ENCODE measurements at places on chromosomes 16 and 17.
A peak's percentile ranks its signal among the peaks of the same experiment; 100 is the strongest.

GRCh38 chr16:67746846-67747245 lies 27.7 kb upstream of the GFOD2 start:
- DNase-seq, result no peak

DNA sequence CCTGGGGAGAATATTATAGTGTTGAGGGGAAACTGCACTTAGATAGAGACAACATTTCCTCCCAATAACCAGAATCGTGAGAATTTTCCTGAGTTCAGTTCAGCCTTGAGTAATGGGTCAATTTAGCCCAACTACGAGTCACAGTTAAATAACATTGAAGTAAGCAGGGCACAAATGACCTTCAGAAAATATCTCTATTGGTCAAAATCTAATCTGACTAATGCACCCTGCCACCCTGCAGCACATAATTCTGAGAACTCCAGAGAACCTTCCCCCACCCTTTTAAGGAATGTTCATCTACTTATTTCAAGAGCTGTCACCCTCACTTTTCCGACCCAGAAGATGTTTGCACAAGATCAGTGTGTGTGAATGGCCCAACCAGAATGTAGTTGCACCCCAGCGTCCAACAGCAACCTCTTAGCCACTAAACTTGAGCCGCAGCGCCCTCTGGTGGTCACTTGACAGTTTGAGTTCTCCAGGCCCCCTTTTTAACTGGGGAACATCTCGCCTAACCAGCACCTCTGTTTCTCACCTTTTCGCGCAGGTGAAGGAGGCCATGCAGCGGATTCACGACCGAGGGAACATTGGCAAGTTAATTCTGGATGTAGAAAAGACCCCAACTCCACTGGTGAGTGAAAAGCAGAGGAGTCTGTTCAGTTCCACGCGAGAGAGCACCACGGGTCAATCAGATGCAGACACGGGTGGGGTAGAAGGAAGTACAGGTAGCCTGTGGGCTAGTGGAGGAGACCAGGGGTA lies 50.9 kb upstream of the CLEC3A start:
- DNase-seq, result peak; percentile 89

DNA sequence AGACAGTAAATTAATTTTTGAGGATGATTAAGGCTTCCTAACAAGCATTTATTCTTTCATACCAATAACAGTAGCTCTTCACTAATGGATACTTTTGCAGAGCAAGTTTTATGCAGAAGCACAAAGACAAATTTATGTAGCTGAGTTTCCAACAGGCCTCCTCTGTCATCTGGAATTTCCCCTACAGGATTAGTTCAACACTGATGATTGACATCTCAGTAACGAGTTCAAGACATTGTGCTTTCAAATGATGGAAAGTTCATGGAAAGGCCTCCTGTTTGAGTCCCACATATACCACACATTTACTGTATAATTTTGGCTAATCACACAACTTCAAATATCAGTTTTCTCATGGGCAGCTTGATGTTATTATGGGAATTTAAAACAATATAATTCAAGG lies 40.6 kb downstream of the ABCA10 start:
- no peak for DNase-seq

GRCh38 chr17:73465130-73465952 lies 153.5 kb upstream of the CDC42EP4 start:
- DNase-seq, result no peak

- no peak for DNase-seq
These were observed 740 bp downstream of the NFATC2IP start for GRCh38 chr16:28951410-28951943.

Data from left ventricle myocardium superior (tissue), 1 donor.